Activated CD4-positive, alpha-beta memory T cell treated with anti-CD3 and anti-CD28 coated beads for 36 hours (primary cell): ENCODE measurements at places on chromosomes 12 and 14.

DNA sequence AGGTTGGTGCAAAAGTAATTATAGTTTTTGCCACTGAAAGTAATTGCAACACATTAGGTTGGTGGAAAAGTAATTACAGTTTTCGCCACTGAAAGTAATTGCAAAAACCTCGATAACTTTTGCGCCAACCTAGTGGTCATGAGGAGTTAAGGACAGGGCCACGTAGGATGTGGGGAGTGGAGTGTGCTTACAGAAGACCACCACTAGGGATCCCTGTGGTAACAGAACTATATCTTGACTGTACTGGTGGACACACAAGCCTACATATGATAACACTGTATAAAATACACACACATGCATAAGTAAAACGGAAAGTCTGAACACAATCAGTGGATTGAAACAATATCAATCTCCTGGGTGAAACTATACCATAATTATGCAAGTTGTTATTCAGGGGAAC, 187.4 kb upstream of the ABCD2 start:
- no peaks in the 10 kb centered on the region for H3K4me1 ChIP-seq
- no peak overlapping the region for H3K27ac ChIP-seq
- no peaks in the 10 kb centered on the region for H3K36me3 ChIP-seq
- H3K27me3 ChIP-seq: no peaks in the 10 kb centered on the region
- H3K4me3 ChIP-seq: no peak overlapping the region
- DNase-seq: no peak

DNA sequence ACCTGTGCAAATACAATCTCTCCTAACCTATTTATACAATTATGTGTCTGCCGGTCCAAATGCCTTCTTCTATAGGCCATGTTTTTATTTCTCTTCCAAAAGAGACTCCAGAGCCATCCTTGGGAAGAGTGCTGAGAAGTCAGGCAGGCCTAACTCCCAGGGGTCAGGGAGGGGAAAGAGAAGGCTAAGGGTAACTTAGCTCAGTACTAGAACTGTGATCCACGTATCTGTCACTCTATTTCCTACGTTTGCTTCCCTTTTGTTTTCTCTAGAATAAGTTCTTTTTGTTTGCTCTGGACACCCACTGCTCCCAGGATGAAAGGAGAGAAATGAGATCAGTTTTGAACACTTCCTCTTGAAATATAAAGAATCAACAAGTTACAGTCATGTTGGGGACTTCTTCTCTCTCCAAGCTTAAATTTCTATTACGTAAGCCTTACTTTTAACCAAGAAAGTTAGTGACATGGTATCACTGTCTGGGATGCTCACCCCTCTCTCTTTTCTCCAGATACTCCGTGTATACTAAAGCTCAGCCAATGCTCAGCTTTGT, 79.2 kb downstream of the DAD1 start:
- peaks cover 51% of the 10 kb centered on the region for H3K4me1 ChIP-seq
- H3K27ac ChIP-seq: peak overlapping the region; percentile 98
- H3K27me3 ChIP-seq: no peaks in the 10 kb centered on the region
- H3K36me3 ChIP-seq: peaks cover 93% of the 10 kb centered on the region
- no peak for DNase-seq

DNA sequence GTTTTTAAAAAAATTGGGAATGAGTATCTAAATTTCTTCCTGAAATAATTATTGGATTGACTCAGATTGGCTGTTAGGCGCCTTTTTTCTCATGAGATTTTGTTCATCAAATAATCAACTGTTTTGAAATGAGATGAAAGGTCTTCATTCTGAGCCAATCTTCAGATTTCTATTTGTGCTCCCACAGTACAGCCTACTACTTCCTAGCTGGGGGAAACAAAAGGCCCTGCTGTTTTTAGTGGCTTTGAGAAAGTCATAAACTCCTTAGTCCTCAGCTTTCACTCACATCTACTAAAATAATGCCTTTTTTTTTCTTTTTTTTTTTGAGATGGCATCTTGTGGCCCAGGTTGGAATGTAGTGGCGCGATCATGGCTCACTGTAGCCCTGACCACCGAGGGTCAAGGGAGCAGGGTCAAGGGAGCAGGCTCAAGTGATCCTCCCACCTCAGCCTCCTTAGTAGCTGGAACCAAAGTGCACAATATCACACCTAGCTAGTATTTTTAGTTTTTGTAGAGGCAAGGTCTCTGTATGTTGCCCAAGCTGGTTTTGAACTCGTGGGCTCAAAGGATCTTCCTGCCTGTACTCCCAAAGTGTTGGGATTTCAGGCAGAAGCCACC, 15.2 kb downstream of the NACA start:
- H3K4me1 ChIP-seq: peaks cover 2% of the 10 kb centered on the region
- H3K27ac ChIP-seq: no peak overlapping the region
- H3K36me3 ChIP-seq: peaks cover 36% of the 10 kb centered on the region
- H3K4me3 ChIP-seq: no peak overlapping the region
- H3K27me3 ChIP-seq: no peaks in the 10 kb centered on the region

DNA sequence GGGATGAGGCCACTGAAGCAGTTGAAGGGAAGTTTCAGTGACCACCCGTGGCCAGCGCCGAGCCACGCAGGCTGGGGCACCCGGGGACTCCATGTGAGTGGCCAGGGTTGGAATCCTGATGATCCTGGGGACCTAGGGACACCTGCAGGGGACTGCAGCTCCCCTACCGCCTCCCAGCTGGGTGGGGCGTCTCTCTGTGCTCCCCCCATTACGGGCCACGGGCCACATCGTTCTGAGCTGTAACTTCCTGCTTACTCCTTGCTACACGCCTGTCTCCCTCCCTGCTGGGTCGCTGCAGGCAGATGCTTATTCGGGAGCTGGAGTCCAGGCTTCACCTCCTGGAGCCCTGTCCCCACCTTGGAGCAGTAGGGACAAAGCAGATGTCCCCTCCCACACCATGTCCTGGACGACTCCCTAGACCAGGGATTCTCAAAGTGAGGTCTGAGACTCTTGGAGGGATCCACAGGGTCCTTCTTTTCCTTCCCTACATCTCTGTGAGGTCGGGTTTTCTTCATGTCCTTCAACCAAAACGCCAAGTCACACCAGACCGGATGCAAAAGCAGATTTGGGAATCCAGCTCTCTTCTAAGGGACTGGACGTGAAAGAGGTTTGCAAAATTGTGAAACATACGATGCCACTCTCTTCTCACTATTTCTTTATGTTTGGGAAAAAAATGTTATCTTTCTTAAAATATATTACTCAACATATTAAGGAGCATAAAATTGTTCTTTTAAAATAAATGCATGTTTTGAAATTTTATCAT, 85.9 kb upstream of the NCOR2 start:
- no peaks in the 10 kb centered on the region for H3K4me1 ChIP-seq
- no peaks in the 10 kb centered on the region for H3K36me3 ChIP-seq
- peaks cover 1% of the 10 kb centered on the region for H3K27me3 ChIP-seq
- no peak overlapping the region for H3K27ac ChIP-seq

DNA sequence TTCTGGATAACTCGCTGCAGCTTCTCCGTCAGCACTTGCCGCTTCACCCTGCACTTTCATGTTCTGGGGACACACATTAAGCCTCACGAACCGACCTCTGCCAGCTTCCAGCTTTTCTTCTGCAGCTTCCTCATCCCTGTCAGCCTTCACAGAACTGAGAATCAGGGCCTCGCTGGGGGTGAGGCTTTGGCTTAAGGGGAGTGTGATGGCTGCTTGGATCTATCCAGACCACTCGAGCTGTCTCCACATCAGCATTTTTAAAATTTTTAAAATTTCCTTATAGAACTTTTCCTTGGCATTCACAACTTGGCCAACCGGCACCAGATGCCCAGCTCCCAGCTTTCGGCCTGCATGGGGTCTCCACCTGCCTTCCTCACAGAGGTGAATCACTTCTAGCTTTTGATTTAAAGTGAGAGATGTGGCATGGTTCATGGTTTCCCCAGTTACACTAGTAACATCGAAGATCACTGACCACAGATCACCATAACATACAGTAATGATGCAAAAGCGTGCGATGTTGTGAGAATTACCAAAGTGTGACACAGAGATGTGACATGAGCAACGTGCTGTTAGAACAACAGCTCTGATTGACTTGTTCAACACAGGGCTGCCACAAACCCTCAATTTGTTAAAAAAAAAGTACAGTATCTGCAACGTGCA, 139.1 kb upstream of the C14orf180 start:
- no peak for DNase-seq
- H3K27me3 ChIP-seq: no peaks in the 10 kb centered on the region
- H3K4me1 ChIP-seq: no peaks in the 10 kb centered on the region

- peaks cover 12% of the 10 kb centered on the region for H3K4me1 ChIP-seq
- DNase-seq: no peak
- H3K36me3 ChIP-seq: peaks cover 4% of the 10 kb centered on the region
- H3K4me3 ChIP-seq: no peak overlapping the region
- H3K27me3 ChIP-seq: peaks cover 1% of the 10 kb centered on the region
Observed at GRCh38 chr12:3427956-3428355, 63.0 kb upstream of the PRMT8 start.
